CD4-positive, alpha-beta T cell (primary cell): ENCODE measurements at places on chromosomes 3 and 15. TPM values are rescaled to one million over a fixed set of nuclear protein-coding genes. Genes with fewer than 3 reads are reported as not detected.

- peak; percentile 38 for DNase-seq
Measured at GRCh38 chr3:119311081-119311925, 17.1 kb downstream of the ARHGAP31 start.

GRCh38 chr3:124048967-124049798 is 57.3 kb upstream of the ROPN1 start:
- no peak for DNase-seq

GRCh38 chr3:61684386-61684785 is 123.0 kb downstream of the PTPRG start:
- DNase-seq, result no peak

DNA sequence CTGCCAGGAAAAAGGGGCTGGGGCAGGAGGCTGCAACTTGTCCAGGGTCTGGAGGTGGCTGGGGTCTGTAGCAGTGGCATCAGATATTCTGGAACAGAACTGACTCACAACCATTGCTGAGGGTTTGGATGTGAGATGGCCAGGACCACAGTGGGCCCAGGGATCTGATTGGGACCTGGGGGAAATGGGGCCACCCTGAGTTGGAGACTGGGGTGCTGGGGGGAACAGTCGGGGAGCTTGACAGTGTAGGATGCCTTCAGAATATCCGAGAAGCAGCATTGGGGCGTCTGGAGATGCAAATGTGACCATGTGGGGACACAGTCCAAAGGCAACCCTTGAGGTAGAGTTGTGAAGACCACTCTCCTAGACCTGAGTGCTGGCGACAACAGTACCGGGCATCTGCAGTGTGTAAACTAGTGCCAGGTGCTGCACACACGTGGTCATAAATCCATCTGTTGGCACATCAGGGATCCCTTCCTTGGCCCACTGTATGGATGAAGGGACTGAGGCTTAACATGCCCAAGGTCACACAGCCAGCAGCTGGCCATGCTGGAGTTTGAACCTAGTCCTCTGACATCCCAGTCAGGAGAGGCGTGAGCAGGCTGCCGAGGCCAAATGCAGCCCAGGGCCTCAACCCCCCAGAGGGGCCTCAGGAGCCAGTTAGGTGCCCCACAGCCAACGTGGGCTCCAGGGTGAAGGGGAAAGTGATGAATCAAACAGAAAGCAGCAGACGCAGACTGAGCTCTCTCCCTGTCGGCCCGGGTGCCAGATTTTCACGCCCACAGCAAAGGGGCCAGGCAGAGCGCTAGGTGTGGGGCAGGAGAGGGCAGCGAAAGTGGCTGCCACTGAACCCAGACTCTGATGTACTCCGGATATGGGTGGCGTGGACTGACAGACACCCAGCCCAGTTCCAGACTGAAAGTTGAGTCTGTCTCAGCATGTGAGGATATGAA is 18.8 kb downstream of the HEMK1 start:
- DNase-seq, result no peak

DNA sequence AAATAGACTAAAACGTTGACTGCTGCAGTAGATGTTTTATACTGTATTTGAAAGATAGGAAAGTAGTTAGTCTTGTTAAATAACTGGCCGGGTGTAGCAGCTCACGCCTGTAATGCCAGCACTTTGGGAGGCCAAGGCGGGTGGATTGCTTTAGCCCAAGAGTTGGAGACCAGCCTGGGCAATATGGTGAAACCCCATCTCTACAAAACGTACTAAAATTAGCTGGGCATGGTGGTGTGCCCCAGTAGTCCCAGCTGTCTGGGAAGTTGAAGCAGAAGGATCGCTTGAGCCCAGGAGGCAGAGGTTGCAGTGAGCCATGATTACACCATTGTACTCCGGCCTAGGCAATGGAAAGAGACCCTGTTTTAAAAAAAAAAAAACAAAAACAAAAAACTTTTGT is 60.5 kb upstream of the ULK4 start:
- no peak for DNase-seq

DNA sequence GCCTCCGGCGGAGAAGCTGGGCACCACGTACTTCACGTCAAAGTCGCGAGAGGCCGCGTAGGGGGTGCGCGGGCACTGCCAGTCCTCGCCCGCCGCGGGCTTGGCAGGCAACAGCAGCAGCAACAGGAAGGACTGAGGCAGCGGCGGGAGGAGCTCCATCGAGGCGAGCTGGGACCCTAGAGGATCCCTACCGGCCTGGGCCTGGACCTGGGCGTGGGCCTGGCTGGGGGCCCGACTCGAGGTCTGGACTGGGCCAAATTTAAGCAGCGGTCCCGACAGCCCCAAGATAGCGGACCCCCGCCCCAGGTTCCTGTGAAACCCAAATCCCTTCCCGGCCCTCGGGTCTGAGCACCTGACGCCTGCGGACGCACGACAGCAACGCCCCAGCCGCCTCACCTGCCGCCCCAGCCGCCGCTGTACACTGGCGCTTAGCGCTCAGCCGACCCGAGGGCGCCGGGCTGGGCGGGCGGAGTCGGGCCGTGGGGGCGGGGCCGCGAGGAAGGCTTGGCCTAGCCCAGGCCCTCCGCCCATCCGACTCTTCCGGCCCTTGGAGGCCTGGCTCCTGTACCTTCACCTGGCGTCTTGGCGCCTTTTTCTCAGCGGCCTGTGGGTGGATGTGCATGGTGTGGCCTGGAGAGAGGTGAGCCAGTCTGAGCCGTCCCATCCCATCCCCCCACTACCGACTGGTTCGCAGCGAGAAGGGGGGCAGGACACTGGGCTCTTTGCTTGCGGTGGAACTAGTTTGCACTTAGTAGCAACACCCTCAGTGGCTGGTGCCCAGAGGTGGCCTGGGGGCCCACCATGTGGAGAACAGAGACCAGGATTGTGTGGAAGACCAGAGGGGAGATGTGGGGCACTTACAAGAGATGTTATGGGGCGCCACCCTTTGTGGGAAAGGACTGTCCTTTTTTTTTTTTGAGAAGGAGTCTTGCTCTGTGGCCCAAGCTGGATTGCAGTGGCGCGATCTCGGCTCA is at the start of gene MST1R:
Gene MST1R, minus strand, starts transcription at position 423 of the 974 bp plus-strand sequence. Its CDS starts 264 bp downstream, at position 159.
- peak; percentile 86 for DNase-seq

Gene ASB14
- not detected for total RNA-seq

Gene MAP2K5
- 22.2 TPM for total RNA-seq
